ENCODE measurements at places on chromosomes 11 and 22. TPM values are rescaled to one million over a fixed set of nuclear protein-coding genes. Genes with fewer than 3 reads are reported as not detected.

Gene SAA1
- total RNA-seq: not detected

Gene CCDC89
- not detected for total RNA-seq

Gene GAL
- 8.4 TPM for total RNA-seq

Gene ARHGAP42
- total RNA-seq: 0.22 TPM

Gene XPNPEP3
- total RNA-seq: 19.3 TPM

Gene MS4A3
- not detected for total RNA-seq

Data from activated naive CD8-positive, alpha-beta T cell treated with anti-CD3 and anti-CD28 coated beads for 36 hours (primary cell).